ENCODE measurements at places on chromosomes 5 and 9. TPM values are rescaled to one million over a fixed set of nuclear protein-coding genes. Genes with fewer than 3 reads are reported as not detected.

MPDZ gene
- total RNA-seq = 15.5 TPM

ZDHHC21 gene
- total RNA-seq = 3.9 TPM

FBXW2 gene
- 19.1 TPM for total RNA-seq

LCN9 gene
- not detected for total RNA-seq

UBE2QL1 gene
- total RNA-seq = not detected

TAF1L gene
- under 0.01 TPM for total RNA-seq

CKMT2 gene
- not detected for total RNA-seq

CDHR2 gene
- total RNA-seq = not detected
